ENCODE measurements at places on chromosomes 6 and 20.

DNA sequence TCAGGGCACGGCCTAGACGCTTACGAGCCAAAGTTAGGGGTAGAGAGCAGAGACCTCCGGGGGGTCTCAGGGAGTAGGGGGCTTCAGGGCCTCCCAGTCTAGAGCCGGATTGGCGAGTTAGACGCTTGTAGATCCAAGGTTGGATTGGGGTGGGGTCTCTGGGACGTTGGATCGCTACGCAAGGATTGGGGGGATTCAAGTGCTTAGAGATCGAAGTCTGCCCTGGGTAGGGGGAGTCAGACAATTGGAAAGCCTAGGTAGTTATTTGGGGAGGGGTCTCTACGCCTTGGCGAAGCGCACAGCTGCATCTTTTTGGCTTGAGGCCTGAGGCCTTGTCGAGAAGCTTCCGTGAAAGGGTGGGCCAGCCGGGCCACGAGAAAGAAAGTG, 469 bp downstream of the STX16 start:
- no peak for DNase-seq

DNA sequence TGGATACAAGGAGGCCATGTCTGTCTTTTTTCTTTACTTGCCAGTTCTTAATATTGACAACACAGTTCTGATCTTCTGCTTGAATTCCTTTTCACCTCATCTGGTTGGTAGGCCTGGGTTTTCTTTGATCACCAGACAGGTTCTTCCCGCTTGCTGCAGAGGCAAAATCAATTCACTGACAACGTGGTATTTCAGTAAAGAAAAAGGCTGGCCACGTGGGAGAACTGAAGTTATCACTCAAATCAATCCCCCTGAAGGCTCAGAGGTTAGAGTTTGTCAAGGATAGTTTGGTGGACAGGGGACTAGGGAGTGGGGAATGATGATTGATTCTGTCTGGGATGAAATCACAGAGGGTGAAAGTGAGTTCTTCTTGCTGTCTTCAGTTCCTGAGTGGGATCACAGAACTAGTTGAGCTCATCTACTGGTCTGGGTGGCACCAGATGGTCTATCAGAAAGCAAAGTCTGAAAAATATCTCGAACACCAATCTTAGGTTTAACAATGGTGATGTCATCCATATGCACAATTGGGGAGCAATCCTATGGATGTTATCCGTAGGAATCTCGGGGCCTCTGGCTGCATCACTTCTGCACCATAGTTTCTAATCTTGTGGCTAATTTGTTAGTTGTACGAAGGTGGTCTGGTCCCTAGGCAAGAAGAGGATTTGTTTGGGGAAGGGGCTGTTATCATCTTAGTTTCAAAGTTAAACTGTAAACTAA, 37.3 kb upstream of the OLIG3 start:
- DNase-seq: no peak

DNA sequence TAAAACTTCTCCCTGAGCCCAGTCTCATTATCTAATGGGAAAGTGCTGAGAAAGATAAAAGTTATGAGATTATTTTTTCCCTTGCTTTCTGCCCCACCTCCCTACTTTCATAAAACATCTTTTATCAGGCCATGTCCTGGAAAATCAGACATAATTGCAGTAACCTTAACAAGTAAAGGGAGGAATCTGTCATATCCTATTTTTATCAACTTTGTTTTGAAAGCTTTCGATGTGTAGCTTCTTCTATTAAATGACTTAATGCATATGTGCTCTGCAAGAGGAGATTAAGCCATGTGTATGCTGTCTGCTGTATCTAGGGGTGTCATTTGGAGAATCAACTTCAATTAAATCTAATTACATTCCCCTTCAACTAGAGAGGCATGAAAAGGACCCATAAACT, 408.9 kb downstream of the CBLN4 start:
- no peak for DNase-seq

- DNase-seq: peak; percentile 50
Observed at GRCh38 chr6:73694711-73695411, 1.1 kb upstream of the CD109 start.

DNA sequence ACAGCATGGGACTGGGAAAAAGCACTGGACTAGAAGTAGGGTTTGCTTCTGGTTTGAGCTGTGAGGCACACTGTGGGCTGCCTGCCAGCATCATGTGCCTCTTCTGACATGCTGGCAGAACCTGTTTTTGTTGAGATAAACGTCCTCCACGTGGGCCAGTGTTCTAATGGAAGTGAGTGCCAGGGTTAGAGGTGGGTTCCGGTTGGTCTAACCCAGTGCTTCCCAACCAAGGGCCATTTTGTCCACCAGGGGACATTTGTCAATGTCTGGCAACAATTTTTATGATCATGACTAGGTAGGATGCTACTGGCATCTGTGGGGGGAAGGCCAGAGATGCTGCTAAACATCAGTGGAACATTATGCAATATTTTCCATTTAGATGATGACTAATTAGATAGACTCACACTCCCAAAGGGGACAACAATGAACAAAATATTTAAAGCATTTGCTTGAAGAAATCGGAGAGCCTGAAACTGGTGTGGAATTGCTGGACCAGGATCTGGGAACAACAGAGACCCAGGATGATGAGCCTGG, 7.8 kb upstream of the APMAP start:
- peak; percentile 78 for DNase-seq

- DNase-seq: no peak
Observed at GRCh38 chr6:133499662-133500061, 258.5 kb downstream of the EYA4 start.

GRCh38 chr6:133964052-133964451, 11.0 kb downstream of the TBPL1 start:
- peak; percentile 97 for DNase-seq

DNA sequence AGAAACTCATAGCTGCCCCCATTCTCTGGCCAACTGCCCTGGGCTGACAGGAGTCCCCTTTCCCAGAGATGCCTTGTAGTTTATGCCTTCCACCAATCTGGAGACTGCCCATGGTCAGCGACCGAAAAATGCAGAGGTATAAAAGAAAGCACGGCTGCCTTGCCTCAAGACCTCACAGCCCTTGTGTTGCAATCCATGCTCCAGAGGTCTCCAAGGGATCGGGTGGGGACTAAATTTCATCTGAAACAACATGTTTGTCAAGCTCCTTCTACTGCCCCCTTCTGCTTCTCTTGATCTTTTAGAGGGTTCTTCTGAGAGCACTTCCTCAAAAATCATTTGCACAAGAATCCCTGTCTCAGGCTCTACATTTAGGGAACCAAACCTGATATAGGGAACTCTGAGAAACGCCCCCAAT, 128.8 kb downstream of the PLCB1 start:
- DNase-seq: no peak

DNA sequence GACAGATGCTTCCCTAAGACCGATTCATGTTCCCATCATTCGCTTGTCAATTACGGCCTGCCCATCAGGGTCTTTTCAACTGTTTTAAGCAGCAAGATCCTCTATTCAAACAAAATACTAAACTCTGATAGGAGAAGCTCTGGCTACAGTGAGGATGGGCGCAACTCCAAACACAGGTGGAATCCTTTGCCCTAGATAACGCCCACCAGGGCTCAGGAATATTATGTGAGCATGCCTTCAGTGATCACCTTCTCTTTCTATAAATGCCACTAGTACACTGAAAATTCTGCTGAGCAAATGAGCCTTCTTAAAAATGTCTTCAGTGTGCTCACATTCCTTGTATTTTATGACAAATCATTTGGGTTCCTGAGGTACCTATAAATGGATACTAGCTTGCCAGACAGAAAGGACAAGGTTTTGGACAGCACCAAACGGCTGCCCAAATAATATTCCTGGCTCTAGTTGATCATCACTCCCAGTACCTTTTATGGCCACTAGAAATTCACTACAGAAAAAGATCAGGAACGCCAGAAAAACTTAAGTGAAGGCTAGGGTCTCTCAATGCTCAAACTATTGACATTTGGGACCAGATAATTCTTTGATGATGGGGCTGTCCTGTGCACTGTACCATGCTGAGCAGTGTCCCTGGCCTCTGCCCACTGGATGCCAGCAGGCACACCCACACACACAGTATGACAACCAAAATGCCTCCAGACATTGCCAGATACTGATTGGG, 13.1 kb downstream of the ZNF217 start:
- no peak for DNase-seq

- peak; percentile 16 for DNase-seq
Observed at GRCh38 chr20:57498425-57499400, 26.2 kb downstream of the CTCFL start.

GRCh38 chr20:63043348-63044203, 36.8 kb upstream of the BHLHE23 start:
- DNase-seq: no peak

DNA sequence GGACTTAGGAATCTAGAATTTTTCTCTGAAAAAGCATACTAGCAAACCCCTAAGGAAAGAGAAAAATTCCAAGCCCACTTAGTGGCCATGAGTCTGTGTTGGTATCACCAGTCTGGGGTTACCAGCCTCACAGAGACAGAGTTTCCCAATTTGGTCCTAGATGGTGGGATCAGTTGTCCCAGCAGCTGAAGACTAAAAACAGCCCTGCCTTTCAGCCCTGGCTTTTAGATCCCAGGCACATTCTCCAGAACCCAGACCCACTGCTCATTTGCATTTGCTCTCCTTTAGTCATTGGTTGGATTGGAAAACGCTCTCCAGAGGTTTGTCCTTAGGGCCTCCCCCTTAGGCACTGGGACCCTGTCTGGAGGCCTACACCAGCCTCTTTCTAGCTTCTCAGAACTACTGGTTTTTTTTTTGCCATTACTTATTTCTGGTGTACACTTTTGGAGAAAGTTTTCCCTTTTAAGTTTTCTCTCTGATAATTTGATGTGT, 39.1 kb upstream of the FOXO3 start:
- no peak for DNase-seq

DNA sequence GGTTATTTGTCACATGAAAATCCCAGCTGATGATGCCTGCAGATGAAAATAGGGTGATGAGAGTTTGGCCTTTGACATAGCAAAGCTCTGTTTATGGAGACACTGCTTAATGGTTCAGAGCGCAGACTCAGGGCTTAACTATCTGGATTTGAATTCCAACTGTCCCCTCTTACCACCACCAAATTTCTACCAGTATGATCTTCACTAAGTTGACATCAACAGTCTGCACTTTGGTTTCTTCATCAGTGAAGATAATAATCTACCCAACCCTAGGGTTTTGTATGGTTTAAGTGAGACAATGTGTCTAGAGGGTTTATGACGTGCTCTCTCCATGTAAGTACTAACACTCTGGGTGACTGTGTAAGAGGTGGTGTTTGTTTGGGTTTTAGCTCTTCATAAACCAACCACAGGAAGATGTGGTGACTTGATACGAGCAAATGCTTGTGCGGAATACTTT, 151.4 kb upstream of the TNFAIP3 start:
- peak; percentile 52 for DNase-seq

GRCh38 chr20:54345821-54346220, 129.6 kb upstream of the DOK5 start:
- DNase-seq: peak; percentile 50

- DNase-seq: no peak
Observed at GRCh38 chr6:170206851-170207431, 83.9 kb downstream of the DLL1 start.

DNA sequence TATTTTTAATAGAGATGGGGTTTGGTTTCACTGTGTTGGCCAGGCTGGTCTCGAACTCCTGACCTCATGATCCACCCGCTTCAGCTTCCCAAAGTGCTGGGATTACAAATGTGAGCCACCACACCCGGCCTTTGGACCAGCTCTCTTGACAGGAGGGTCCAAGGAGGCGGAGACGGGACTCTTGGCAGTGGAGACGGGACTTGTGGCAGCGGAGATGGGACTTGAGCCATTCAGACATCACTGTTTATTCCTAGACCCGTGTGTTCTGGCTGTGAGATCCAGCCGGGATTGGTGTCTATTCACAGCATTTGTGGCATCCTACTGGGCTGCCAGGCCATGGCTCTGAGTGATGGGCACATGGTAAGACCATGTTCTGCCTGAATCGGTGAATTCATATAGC, 25.6 kb downstream of the PRPF6 start:
- DNase-seq: no peak

- DNase-seq: peak; percentile 82
Observed at GRCh38 chr20:5991623-5992441, 41.4 kb downstream of the MCM8 start.

DNA sequence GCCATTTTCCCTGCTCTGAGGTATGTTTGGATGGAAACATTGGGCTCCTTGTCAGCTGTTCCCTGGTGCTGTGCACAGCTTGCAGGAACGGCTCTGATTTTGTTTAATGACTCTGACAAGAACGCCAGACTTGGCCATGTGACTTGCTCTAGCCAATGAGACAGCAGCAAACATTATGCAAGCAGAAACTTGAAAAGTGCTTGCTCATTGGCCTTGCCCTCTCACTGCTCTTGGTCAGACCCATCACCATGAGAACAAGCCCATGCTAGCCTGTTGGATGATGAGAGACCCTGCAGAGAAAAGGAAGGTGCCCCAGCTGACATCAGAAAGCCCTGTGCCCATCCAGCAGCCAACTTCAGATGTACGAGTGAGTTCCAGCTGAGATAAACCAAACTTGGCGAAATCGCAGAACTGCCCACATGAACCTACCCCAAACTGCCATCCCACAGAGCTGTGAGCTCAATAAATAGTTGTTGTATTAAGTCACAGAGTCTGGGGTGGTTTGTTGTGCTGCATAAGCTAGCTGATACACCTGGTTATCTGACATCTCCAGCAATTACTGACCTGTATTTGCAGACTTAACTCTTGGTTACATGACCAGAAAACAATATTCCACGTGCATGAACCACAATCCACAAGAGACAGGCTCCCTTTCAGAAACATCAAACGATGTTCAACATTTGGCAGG, 96.9 kb downstream of the JPH2 start:
- DNase-seq: peak; percentile 85

DNA sequence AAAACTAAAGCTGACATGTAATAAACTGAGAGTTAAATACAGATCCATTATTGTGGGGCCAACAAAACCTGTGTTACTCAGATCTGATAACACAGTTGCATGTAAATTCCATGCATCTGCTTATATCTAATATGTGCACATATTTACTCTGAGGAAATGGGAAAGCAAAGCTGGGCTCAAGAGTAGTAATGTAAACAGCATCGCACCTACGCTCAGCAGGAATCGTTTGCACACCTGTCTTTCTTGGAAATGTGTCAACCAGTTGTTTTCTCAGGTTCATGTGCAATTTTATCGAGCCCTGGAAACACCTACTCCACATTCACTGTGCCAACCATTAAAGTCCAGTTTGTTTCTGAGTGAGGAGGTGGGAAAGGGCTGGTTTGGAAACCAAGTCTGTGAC, 80.3 kb upstream of the CNKSR3 start:
- DNase-seq: no peak

DNA sequence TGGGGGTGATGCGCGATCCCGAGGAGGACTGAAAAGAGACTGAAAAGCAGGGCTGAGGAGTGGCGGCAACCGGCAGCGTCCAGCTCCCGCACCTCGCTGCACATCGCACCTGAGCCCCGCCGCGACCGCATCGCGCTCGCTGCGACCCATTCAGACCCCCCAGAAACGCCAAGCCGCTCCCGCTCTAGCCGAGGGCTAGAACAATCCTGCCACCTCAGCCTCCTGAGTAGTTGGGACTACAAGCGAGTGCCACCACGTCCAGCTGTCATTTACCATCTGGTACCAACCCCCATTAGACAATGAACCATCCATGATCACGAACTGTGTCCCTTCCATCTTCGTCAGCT, 33.2 kb downstream of the HLA-A start:
- no peak for DNase-seq
